ENCODE measurements at places on chromosomes 5 and 9.

- DNase-seq, result no peak
Observed at GRCh38 chr5:115627295-115627865, 1.5 kb upstream of the TMED7 start.

DNA sequence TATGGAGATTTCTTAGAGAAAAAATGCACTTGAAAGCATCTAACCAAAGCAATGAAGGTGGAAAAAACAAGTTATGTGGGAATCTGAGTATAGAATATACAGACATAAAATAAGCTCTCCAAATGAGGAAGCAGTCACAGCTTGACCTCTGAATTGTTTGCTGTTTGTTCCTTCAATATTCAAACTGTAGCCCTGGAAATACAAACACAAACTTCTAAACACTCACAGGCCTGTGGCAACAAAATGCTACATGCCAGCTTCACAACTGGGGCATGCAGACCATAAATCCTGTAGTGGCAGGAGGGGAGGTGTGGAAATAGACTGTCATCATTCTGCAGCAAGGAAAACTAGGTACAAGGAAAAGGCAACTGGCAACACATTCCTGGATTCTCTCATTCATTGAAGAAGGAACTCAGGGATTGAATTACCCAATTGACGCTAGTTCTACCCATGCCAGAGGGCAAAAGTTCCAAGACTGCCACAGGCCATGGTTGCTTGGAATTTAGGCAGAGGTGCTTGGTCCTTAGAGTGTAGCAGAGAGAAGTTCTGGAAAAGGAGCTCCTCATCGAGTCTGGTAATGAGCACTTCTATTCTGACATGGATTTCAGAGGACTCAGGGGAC, 349.6 kb downstream of the PDE4D start:
- no peak for DNase-seq

DNA sequence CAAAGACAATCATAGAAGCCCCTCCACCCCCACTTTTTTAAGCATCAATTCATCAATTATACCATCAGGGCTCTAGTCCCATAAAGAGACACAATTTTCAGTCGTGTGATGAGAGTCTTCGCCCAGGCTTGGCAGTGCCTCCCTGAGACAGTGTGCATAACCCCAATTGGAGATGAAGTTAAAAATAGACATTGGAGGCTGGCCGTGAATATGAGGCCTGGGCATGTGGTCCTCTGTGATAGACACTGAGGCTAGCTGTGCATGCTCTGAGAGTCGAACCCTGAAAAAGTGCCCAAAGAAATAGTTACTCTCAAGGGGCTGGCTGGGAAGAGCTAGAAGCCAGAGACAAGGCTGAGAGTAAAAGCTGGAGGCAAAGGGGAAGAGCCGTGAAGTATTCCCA, 248.6 kb upstream of the NR4A3 start:
- DNase-seq, result no peak

GRCh38 chr5:42785756-42786155, 25.9 kb downstream of the SELENOP start:
- DNase-seq, result no peak

DNA sequence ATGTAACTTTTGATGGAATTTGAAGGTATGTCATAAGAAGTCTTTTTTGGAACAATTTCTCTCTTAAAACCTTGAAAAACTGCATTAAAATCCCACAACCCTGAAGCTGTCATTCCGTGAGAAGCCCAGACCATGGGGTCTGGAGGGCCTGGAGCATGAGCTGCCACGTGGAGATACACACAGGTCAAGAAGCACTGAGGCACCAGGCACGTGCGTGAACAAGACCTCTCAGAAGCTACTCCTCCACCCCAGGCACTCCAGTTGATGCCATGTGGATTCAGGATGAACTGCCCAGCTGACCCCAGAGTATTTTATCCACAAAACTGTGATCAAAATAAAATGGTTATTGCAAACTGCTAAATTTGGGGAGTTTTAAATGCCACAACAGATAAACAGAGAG, 227.5 kb upstream of the BRINP1 start:
- DNase-seq, result no peak

DNA sequence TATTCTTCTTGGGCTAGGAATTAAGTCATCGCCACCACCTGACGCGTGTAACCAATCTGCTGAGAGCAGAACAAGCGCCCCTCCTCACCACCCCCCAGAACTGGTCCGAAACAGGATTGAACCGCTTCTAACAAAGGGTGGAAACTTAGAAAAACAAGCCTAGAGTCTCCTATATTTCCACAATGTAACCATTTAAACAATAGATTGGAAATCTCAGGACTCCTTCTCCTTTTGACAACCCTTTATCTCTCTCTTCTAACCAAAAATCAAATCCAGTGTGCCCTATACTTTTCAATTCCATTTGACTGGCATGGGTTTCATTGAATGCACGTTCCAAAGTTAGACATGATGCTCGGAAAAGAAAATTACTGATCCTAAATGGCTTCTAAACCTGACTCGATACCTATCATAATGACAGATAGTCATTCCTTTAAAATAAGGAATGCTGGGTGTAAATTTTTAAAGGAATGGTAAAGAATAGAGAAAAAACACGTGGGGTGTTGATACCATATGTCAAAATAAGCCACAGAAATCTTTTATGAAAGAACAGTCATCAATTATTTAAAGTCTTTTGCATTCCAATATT, 1.2 kb downstream of the ARRDC3 start:
- peak; percentile 69 for DNase-seq

GRCh38 chr9:124860582-124861341, 995 bp downstream of the RPL35 start:
- DNase-seq, result no peak

GRCh38 chr9:35829084-35829763, at the start of gene TMEM8B:
TMEM8B (plus strand) TSS chr9:35829228; CDS start chr9:35829448, 220 bp downstream.
- DNase-seq, result peak; percentile 95

DNA sequence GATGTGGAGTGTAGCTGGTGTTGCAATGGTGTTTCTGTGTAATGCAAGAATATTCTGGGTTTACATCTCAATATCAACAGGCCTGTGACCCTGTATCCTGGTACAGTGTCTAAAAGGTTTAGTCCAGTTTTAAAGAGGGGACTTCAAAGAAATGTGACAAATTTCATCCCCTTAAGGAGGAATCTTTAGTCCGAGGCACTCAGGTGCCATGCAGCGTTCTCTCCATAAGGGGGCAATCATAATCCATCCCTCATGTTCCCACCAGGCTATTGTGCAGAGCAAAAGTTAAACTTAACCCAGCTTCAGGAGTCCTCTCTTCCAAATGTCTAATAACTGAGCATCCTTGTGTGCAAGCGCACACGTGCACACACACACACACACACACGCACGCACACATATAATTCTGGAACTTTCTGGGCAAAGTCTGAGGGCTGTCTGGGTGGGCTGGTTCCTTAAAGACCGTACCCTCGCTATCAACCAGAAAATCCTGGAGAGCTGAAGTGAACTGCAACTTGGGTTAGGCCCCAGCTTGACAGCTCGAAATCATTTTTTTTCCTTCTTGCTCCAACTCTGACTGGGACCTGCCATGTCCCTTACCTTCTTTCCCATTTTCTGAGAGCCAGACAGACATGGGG, 46.0 kb downstream of the CRB2 start:
- DNase-seq, result no peak

DNA sequence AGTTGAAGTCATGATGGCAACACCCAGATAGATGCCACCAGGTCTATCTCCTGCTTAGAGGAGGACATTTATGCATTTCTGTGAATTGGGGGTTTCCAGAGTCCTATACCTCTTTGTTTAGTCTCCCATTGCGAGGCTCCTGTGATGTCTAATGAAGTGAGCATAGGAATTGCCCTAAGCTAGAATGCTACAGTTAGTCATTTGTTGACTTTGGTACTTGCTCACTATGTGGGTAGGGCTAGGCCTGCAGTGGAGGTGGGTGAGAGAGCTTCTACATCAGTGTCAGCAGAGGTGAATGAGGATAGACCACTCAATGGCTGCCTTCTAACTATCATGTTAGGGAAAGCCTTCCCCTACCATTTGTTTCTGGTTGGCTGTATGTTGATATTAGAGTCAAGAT, 173.3 kb upstream of the POC5 start:
- no peak for DNase-seq

DNA sequence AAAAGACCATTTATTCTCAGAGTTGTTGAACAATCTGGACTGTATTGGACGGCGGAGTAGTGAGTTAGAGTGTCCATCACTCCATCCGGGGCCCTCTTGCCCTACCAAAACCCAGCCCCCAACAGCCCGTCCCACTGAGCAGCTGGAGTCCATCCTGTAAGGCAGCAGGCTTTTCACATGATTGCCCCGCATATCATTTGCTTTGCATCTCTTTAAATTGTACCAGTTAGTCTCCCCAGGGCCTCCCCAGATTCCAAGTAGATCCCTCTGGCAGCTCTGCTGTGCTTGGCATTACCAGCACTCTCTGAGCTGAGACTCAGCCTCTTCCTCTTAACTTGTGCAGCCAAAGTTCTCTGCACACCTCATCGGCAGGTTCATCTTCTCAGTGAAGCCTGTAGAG, 48.6 kb upstream of the ADCY2 start:
- DNase-seq, result no peak

- DNase-seq, result no peak
Observed at GRCh38 chr5:51518607-51519006, 135.4 kb downstream of the ISL1 start.

- DNase-seq, result no peak
Observed at GRCh38 chr9:75490326-75490725, 400.1 kb upstream of the PCSK5 start.

- no peak for DNase-seq
Observed at GRCh38 chr9:134059661-134060395, 8.0 kb downstream of the BRD3 start.

DNA sequence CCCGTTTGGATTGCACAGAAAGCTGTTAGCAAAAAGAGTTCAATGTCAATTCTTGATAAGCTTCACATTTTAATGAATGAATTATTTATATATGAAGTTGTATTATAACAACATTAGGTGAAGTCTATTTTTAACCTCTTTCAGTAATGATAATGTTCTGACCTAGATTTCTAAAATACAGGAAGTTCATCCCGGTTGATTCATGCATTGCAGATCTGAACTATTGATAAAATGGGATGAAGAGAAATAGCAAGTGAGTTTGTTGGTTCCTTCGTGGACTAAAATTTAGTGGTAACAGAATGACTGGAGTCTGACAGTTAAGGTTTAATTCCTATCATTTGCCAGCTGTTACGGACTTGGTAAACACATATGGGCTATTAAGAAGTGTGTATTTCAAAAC, 180.5 kb downstream of the PCSK1 start:
- DNase-seq, result no peak

GRCh38 chr9:38384990-38385848, 7.3 kb upstream of the ALDH1B1 start:
- no peak for DNase-seq

GRCh38 chr5:148455185-148455584, 71.4 kb downstream of the FBXO38 start:
- DNase-seq, result no peak

GRCh38 chr5:102670224-102670836, 84.8 kb upstream of the PAM start:
- no peak for DNase-seq

DNA sequence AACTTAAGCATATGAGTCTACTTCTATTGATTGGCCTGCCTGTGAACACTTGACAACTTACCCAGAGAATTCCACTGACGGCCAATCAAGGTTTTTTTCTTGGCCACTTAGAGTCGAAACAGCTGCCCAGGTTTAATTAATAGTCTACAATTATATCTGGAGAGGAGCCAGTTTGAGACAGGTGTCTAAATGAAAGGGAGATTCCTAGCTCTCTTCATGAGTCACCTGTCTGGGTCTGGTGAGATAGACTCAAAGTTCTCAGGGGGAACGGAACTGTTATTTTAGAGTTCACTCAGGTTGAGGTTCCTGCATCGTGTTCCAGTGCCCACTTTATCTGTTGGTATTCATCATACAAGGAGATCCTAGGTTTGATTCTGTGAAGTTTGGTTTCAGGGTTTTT, 111.0 kb downstream of the CD180 start:
- no peak for DNase-seq

- DNase-seq, result no peak
Observed at GRCh38 chr5:16548115-16548514, 68.7 kb downstream of the RETREG1 start.

GRCh38 chr9:137721899-137722298, 103.1 kb downstream of the EHMT1 start:
- no peak for DNase-seq

DNA sequence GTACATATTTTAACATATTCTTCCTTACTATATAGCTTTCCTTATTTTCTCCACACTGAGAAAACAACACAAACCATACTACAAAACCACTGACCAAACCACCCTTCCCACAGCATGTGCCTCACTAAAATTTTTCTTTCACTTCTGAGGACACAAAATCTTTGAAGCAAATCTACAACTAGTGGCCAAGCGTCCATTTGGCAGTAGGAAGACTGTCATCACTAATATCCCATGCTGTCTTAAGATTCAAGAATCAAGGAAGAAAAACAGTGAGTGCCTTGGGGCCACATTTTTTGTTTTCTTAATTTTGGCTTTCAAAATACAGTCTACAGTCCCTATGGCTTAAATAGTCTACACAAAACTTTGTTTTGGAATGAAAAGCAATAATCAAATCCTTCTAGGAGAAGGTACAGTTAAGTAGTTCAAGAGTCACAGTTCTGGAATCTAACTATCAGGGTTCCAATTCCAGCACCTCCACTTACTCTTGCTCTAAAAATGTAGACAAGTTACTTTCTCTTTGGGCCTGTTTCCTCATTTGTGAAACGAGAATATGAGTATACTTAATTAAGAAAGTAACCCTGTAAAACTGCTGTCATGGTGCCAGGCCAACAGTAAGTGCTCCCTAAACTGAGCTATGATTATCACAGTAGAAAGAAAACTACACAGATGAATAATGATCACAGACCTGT, 227.9 kb downstream of the BNC2 start:
- no peak for DNase-seq

DNA sequence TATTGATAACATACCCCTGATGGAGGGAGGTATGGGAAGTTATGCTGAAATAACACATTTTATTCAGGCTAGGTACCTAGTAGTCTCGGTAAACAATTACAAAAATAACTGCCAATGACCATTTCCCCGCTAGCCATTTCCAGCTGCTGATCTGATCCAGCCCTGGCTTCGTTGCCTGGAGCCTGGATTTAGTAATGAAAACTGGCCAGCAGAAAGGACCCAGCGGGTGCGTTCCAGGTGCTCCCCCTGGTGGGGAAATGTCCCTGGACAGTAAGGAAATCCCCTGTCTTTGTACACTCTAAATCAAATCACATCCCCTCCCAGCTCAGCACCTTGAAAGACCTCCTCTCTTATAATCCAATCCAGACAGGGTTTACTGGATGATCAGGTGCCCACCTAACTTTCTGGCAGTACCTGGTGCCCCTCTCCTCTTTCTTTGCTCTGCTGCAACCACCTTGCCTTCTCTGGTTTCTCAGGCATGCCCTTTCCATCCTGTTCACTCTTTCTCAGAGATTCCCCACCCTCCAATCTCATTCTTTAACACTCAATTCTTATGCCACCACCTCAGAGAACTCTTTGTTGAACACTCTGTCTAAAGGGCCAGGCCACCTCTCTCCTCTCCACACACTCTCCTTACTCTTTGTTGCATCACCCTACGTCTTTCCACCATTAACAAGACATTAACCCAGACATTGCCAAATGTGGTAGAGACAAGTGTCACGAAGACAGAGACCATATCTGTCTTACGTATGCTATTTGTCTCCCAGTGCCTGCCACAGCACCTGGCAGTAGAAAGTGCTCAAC, 50.1 kb upstream of the SMAD5 start:
- DNase-seq, result peak; percentile 61

GRCh38 chr9:94807556-94807955, 81.1 kb downstream of the AOPEP start:
- DNase-seq, result no peak

- DNase-seq, result no peak
Observed at GRCh38 chr5:112196584-112196983, 222.5 kb downstream of the EPB41L4A start.
